HEK293T (cell line): ENCODE measurements at places on chromosomes 11 and 22.

DNA sequence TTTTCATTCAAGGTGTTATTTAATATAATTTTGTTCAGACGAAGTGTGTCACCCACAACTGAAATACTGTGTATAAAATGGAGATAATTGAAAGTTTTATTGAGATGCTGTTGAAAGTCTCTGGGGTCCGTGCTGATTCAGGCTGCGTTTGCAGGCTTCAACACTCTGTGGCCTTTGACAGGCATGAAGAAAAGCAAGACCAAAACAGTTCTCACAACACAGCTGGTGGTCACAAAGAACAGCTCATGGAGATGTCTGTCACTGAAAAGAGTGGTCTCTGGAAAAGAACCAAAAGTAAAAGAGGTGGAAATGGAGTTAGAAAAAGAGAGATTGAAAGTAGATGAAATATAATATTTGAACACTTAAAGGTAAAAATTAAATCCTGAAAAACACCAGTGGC lies 9.8 kb upstream of the MPPED2 start:
- DNase-seq, result no peak

- DNase-seq, result no peak
Measured at GRCh38 chr22:25816522-25817059, 74.6 kb downstream of the MYO18B start.

DNA sequence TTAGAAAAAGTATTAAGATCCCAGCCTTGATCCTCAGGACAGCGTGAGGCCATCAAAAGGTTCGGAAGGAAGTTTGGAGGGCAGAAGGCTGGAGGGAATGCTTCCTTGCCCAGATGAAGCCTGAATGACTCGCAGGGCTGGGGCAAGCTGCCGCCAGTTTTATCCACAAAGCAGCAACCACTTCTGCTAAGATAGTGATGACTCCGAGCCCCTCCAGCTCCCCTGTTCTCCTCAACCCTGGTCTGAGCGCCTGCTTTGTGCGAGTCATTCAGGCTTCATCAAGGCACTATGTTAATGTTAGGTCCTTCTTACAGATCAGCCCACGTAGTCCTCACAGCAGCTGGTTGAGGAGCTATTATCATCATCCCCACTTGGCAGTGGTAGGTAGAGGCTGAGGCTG lies 158.8 kb downstream of the COMMD9 start:
- DNase-seq, result no peak

- DNase-seq, result no peak
Measured at GRCh38 chr11:2584812-2585565, 114.8 kb downstream of the KCNQ1OT1 start.

- peak; percentile 84 for DNase-seq
Measured at GRCh38 chr22:33049119-33049729, 9.0 kb downstream of the SYN3 start.

DNA sequence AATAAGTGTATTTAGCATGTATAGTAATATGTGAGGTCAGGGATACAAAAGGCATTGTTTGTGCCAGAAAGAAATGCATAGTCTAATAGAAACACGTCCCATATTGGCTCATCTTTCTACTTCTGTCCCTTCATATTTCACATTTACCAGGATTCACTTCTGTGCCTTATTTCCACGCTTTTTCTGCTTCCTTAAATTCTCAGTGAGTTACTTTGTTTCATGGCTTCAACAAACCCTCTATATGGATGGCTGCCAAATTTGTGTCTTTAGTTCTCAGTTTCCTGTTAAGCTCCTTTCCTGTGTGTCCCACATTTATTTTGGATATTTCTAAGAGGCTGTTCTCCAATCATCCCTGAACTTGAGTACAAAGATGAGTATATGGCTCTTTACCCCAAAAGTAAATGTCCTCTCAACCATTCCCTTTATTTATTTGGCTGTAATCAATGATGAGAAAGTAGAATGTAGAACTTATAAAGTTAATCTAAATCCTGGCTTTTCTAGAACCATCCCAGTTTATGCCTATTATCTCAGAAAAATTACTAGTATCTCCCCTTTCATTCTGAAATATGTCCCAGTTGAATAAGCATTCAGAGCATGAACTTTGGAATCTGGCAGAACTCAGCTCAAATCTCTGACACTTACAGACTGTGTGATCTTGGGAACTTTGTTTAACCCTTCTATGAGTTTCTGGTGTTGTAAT lies 23.5 kb downstream of the OR8B12 start:
- DNase-seq, result no peak

DNA sequence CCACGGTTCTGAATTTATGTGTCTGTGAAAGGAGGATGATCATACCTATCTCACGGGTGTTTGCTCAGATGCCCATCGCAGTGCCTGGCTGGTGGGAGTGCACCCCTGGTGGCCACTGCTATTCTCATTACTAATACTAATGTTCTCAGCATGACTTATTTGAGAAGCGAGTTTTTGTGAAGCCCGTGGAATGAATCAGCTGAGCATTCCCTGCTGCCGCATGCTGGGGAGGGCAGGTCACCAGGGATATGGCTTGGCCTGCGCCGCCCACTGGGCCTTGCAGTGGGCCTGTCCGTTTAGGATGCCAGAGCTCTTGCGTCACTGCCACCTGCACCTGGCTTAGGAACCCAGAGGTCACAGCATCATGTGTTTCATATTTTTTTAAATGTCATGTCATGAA lies 16.9 kb downstream of the CTTN start:
- DNase-seq, result no peak

DNA sequence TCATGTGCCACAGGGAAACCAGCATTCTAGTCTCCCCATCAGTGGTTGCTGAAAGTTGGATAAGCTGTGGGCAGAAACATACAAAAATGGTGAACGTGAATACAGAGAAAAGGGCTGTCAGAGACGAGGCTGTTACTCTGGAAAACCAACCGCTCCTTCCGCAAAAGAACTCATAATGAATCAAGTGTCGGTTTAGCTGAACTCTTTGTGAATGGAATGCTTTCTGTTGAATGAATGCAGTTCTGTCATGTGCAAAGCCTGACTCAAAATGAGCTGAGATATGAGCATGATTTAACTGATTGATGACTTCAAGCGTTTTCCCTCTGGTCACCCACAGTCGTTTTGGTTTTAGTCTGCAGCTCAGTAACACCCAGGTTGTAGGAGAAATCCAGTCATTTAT lies 298.3 kb downstream of the ETS1 start:
- no peak for DNase-seq

DNA sequence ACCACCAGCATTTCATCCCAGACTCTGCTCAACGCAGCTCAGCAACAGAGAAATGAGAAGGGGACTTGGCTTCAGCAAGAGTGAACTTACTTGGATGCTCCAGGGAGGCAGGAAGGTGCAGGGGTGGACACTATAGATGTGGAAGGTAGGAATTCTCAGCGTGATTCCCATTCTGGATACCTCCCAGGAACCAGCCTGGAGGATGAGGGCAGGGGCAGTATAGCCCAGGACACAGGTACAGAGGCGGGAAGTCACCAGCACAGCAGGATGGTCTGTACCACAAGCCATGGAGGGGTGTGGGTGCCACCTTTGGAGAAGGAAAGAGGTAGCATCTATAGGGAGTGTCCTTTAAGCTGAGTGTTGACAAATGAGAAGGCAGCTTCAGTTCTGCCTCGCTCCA lies 1275.2 kb downstream of the TBC1D22A start:
- no peak for DNase-seq

- no peak for DNase-seq
Measured at GRCh38 chr22:49887702-49888101, 30.5 kb downstream of the ALG12 start.

DNA sequence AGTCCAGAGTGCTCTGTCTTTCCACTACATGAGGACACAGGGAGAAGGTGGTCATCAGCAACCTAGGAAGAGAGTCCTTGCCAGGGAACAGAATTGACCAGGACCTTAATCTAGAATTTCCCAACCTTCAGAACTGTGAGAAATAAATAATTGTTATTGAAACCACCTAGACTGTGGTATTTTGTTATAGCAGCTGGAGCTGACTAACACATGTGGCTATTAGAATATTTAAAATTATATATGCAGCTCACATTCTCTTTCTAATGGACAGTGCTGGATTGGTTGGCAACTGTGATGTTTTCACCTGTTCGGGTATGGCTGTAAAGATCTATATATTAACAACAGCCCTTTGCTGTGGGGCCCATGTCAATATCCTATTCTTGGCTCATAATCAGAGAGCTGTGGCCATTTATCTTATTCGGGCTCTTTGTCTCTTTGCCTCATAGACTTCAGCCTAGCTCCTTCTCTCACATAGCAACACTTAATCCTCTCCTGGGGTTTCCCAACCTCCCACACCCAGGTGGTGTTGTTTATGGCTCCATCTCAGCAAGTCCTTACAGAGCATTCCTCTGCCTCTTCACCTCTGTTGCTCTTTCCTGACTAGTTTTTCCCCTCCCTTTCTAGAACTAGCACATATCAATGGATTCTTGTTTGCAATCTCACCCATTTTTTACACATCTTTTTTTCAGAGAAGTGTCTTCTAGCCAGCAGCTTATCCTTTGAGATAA lies 46.4 kb upstream of the AMOTL1 start:
- no peak for DNase-seq
